Left cardiac atrium (tissue), 4 donors: ENCODE measurements at places on chromosomes 5 and 9. TPM values are rescaled to one million over a fixed set of nuclear protein-coding genes. Genes with fewer than 3 reads are reported as not detected.

Gene CCNH
- total RNA-seq: 21.2 TPM

- DNase-seq: no peak
These were observed 21.1 kb upstream of the CDC42SE2 start for GRCh38 chr5:131242728-131243255.

GRCh38 chr5:45110399-45110798 is 301.7 kb downstream of the MRPS30 start:
- DNase-seq: no peak

- DNase-seq: peak; percentile 72
These were observed 72.8 kb downstream of the PSAT1 start for GRCh38 chr9:78369639-78370219.

GRCh38 chr5:86964889-86965288 is 302.8 kb upstream of the RASA1 start:
- DNase-seq: no peak

Gene AJM1
- 9.6 TPM for total RNA-seq

Gene C7
- total RNA-seq: 582 TPM

GRCh38 chr9:133508046-133508445 is 16.7 kb downstream of the MYMK start:
- peak; percentile 17 for DNase-seq

DNA sequence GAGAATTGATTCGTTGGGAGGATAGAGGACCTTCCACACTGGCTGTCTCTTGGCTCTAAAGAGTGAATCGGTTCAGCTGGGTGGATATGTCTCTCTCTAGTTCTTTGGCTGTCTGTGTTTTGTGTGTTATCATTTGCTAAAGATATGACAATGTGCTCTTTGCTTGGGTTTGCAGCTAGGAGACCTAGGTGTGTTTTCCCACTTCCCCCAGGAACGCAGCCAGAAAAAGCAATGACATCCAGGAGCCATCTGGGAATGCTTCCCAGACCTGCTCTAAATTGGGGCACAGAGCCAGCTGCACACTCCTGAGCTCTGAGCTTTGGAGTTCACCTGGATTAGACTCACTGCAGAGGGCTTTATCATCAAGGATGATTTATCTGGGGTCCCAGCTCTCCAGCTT is 12.8 kb upstream of the PDZD2 start:
- DNase-seq: peak; percentile 58

DNA sequence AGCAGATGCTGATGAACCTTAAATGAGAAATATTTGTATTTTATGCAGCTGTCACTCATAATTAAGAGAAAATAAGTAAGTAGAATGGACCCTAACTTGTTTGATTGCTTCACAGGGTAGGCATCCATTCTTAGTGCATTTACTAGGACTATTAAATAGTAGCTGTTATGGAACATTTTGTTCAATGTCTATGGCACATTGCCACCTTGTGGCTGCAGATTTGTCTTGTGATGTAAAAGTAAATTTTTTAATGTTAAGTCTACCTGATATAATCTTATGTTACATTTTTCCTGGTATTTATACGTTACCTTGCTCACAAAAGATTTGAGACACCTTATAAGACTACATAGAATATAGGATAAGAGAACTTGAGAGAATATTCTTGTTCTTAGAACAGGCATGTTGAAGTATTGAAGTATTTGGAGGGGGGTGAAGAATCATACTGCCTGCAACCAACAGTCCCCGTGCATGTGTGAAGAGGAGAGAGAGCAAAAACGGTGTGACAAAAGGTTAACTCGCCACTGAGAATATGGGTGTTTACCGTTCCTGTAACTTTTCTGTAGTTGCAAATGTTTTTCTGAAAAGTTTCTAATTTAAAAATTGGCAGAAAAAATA is 161.1 kb downstream of the MAST4 start:
- DNase-seq: peak; percentile 54

Gene FOXD4L5
- not detected for total RNA-seq

- no peak for DNase-seq
These were observed 196.5 kb upstream of the NREP start for GRCh38 chr5:111953351-111954127.

DNA sequence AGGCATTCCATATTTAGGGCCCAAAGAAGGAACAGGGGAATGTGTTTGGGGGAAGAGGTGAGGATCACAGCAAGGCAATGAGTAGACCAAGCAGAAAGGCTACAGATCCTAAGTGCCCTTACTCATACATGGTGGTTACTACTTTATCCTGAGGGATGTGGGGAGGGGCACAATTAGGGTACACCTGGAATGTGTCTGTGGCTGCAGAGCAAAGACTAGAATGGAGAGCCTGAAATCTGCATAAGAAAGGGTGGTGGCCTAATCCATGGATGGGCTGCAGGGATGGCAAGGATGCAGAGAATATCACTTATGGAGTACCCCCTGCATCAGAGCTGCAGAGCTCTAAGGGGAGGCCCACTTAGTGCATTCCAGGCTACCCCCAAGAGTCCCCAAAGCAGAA is 352.6 kb upstream of the TRPC7 start:
- DNase-seq: no peak

DNA sequence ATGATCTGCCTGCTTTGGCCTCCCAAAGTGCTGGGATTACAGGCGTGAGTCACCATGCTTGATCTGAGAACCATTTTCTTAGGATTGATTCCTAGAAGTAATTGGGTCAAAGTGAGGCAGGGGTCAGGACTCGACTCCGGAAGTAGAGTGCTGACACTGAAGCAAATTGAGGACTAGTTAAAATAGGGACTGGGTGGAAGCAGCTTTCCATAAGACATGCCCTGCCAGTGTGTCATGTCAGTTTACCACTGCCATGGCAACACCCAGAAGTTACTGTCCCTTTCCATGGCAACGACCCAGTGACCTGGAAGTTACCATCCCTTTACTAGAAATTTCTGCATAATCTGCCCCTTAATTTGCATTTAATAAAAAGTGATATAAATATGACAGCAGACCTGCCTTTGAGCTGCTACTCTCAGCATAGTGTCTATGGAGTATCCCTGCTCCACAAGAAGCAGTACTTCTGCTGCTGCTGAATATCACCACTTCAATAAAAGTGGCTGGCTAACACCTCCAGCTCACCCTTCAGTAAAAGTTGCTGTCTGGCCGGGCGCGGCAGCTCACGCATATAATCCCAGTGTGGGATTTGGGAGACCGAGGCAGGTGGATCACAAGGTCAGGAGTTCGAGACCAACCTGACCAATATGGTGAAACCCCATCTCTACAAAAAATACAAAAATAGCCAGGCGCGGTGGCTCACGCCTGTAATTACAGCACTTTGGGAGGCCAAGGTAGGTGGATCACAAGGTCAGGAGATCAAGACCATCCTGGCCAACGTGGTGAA is 47.8 kb upstream of the JADE2 start:
- no peak for DNase-seq

DNA sequence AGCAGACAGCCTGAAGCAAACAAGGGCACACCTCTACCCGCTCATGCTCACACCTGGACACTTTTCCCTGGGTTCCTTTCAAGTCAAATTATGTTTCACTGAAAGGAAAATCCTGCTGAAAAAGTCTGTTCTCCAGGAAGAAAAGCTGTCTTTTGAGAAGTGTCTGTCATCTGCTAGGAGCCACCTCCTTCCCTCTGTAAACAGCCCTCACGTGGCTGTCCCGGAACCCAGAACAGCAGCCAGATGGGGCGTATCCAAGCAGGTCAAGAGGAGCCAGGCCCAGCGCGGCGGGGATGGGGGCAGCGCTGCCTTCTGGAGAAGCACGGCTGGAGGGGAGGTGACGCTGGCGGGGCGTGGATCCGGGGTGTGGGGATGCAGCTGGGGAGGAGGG is at the start of gene PNPLA7:
Gene PNPLA7, minus strand, starts transcription at position 172 of the 391 bp plus-strand sequence. CDS start 205 bp downstream, outside the sequence.
- peak; percentile 90 for DNase-seq

Gene PDGFRB
- total RNA-seq: 68.3 TPM

Gene IL33
- 44.3 TPM for total RNA-seq

DNA sequence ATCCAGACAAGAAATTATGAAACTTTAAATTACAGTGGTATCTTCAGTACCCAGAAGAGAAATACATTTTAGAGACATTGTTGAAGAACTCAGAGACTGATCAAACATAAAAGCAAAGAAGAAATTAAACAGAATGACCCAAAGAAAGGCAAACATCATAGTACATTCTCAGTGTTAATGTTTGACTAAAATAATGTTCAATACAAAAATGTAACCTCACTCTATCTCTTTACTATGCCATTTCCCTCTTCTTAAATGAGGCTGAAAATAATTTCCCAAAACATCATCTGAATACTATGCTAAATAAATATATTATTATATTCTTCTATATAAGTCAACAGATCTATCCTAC is 22.8 kb downstream of the TMEM161B start:
- no peak for DNase-seq

GRCh38 chr9:124303762-124304161 is 46.0 kb downstream of the NEK6 start:
- no peak for DNase-seq

DNA sequence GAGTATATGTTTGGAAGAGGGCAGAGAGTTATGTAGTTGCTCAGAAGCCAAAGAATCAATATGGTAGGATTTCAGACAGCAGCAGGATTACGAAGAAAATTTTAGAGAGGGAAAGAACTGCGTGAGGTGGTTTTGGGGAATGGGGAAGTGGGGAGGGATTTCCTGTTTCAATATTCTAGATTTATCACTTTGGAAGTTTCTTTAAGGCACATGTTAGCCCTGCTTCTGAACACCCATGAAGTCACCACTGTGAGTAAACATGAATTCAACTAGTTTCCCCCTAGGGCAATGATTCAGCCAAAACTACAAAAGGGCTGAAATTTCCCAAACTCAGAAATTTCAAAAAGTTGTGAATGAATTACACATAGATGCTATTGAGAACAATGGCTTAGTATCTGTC is 132.2 kb downstream of the EBF1 start:
- DNase-seq: no peak

DNA sequence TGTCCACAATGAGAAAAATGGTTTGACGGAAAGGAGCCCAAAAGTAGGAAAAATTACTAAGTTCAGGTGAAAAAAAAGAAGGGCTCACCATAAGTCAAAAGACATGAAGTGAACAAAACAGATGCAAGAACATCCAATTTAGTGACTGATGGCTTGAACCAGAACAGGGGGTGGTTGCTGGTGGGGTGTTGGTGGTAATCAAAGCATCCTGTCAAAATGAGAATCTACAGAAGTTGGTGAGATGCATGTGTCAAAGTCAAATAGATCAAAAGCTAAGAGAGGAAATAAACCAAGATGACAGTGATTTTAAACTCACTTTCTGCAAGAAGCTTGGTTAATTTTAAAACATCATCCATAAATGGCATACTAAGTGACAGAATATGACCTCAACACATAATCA is 117.4 kb downstream of the MLLT3 start:
- DNase-seq: no peak

DNA sequence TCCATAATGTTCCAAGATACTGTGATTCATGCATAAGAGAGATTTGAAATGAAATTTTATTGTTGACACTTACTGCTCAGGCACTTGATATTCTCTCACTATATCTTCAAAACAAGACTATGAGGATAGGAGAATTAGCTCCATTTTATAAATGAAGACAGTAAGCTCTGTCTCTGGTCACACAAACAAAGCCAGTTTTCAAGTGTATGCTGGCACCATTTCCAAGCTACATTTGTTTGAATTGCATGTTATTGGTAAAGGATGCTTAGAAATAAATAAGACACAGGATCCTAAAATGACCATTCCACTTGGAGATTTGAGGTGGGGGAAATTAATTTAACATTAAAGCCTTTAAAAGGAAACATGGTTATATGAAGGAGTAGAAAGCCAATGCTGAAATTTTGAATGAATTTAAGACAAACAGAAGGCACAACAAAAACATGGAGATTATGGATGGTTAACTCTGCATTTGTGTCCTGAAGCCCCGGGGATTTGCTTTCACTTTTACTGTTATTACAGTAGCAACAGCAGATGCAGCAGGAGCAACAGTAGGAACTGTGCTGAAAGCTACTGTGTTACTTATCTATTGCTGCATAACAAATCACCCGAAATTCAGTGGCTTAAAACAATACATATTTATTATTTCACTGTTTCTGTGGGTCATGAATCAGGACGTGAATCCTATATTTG is 79.7 kb upstream of the ASTN2 start:
- DNase-seq: no peak

- no peak for DNase-seq
These were observed 3.0 kb downstream of the LECT2 start for GRCh38 chr5:135951807-135952206.

Gene ACTBL2
- not detected for total RNA-seq

DNA sequence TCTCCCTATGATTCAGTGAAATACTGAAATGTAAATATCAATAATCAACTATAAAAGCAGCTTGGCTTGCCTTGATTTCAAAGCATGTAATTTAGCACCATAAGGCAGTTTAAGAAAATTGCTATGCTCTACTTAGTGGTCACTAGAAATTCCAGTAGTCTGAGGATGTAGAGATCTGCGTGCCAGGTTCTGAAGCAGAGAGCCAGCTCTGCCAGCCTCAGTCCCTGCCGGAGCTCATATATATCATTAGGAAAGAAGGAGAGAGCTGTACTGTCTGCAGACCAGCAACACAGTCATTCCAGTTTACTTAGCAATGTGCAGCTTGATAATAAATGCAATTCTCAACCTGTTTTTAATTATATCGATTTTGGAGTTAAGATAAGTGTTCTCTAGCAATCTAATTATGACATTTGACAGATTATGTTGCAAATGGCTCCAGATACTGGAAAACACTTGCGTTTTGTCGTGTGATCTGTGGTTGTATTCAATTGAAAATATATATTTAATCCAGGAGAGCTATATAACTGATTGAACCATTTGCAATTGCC is 540.5 kb downstream of the CTNND2 start:
- no peak for DNase-seq

- DNase-seq: no peak
These were observed 13.2 kb downstream of the ENG start for GRCh38 chr9:127841087-127841835.

Gene STPG3
- total RNA-seq: 0.59 TPM

DNA sequence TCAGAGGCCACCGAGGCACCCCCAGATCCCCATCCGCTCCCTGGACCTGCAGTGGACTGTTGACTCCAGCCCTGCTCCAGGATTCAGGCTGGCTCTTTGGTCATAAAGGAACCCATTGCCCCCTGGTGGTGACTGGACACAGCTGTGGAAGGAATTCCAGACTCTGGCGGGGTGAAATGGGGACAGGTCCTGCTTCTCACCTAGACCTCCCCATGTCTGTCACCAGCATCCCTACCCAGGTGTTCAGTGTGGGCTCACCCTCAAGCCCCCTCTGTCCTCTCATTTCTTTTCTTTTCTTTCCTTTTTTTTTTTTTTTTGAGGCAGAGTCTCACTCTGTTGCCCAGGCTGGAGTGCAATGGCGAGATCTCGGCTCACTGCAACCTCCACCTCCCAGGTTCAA is 25.5 kb upstream of the STXBP1 start:
- peak; percentile 88 for DNase-seq

GRCh38 chr5:91176288-91177016 is 206.7 kb downstream of the ARRDC3 start:
- DNase-seq: no peak

Gene TSLP
- total RNA-seq: 1.5 TPM

Gene DMRT1
- not detected for total RNA-seq

Gene CDH9
- not detected for total RNA-seq

Gene BDP1
- 13.1 TPM for total RNA-seq

DNA sequence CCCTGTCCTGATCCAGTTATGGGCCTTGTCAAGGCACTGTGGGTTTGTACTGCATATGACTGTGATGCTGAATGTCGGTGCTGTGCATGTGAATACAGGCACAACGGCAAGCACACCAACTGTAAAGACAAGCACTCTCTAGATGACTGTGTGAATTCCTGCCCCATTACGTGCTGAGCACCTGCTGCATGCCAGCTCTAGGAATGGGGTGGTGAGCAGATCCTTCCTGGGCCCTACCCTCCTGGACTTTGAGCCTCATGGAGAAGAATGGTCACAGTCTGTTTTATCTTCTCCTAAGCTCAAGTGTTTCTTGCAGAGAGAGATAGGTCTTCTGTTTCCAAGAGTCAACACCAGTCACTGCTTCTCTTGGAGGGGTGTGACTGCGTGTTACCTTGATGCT is 56.0 kb upstream of the RARS1 start:
- no peak for DNase-seq
